ENCODE measurements at places on chromosomes 16 and 17.
A peak's percentile ranks its signal among the peaks of the same experiment; 100 is the strongest.

DNA sequence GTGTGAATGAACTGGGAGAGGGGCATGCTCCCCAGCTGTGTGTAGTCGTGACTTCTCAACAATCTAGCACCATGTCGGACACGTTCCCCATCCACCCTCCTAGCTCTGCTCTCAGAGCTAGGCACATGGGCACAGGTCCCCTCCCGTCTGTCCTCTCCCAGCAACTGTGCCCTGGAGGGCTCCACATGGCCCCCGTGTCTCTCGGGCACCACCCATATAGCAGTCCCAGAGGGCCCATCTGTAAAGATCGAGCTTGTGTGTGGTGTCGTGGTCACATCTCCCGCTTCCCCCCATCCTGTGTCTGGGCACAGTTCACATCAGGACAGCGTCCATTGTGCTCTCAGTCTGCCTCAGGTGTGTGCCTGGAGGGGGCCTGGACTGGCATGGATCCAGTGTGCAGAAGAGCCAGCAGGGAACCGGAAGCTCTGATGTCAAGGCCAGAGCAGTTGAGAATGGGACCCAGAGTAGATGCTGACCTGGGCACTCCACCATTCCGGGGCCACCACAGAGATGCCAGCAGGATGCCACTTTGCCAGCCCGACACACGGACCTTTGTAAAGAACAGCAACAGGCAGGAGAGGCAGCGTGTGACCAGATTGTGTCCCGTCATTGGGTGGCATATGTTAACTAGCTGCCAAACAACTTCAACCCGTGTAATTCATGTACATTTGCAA is 55.7 kb downstream of the MARF1 start:
- H3K36me3 ChIP-seq, result no peaks in the 10 kb centered on the region
- no peak overlapping the region for H3K27ac ChIP-seq
- no peak for DNase-seq

DNA sequence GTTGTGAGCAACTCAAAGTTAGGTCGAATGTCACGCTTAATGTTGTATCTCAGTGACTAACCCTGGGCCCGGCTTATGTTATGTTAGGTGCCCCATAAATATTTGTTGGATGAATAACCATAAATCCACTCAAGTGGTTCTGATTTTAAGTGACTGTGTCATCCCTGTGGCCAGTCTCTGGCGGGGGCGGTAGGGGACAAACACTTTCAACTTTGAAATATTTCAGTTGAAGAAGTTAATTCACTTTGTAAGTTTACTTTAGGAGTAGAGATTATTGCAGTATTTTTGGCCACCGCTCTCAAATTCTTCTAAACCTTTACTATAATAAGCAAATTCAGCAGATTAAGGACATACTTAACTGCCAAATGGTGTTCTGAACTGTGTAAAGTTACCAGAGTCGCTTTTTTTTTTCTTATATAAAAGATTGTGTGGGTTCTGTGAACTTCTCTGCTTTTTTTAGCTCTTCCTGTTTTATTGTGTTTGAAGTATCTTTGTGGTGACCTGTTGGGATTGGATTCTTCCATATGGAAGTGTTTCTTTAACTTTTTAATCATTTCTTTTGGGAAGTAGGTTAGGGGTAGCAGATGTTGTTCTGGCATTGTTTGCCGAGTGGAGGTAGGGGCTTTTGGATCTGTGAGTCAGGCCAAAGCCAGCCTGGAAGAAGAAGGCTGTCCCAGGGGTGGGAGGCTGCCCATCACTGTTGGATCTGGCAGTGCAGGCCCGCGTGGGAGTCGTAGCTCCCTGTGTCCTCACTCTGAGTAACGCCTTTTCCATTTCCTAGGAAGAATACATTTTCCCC is 61.4 kb upstream of the TBX2 start:
- no peak overlapping the region for H3K27ac ChIP-seq
- DNase-seq, result no peak
- no peaks in the 10 kb centered on the region for H3K36me3 ChIP-seq
- no peak overlapping the region for H3K4me3 ChIP-seq
- peaks cover 8% of the 10 kb centered on the region for H3K27me3 ChIP-seq

GRCh38 chr16:75854152-75854551 is 127.9 kb upstream of the CPHXL start:
- no peak overlapping the region for H3K27ac ChIP-seq
- no peak overlapping the region for H3K4me3 ChIP-seq
- no peaks in the 10 kb centered on the region for H3K4me1 ChIP-seq

GRCh38 chr17:75152922-75153779 is 1.2 kb downstream of the JPT1 start:
- no peaks in the 10 kb centered on the region for H3K36me3 ChIP-seq
- H3K27me3 ChIP-seq, result no peaks in the 10 kb centered on the region
- no peak overlapping the region for H3K27ac ChIP-seq
- peaks cover 16% of the 10 kb centered on the region for H3K4me1 ChIP-seq
- peak; percentile 21 for DNase-seq

DNA sequence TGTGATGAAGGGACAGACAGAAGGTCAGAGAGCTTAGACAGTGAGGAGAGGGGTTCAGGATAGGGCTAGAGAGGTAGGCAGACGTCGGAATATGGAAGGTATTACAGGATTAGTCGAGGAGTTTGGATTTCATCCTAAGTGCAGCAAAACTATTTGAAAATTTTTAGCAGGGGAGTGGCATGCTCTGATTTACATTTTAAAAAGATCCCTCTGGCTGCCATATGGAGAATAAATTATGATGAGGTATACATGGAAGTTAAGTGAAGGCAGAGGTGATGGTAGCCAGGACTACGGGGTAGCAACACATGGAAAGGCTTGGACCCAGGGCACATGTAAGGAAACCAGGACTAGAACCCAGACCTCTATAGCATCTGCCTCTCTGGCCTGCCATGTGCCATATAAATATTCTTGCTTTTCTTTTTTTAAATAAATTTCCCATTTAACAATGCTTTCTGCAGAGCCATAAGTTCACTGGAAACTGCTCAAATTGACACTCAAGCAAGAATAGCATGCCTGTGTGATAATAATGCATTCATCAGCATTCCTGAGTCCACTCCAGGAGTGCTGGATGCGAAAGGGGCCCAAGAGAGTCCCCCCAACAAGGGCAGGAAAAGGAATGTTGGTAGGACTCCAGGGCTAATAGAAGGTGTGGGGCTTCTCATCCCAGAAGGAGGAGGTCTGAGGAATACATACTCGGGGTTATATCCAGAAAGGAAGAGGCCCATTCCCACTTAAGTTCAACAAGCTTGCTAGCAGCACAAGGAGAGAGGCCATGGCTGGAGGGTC is 78.2 kb downstream of the HLF start:
- H3K36me3 ChIP-seq, result no peaks in the 10 kb centered on the region
- no peak for DNase-seq
- no peaks in the 10 kb centered on the region for H3K27me3 ChIP-seq

DNA sequence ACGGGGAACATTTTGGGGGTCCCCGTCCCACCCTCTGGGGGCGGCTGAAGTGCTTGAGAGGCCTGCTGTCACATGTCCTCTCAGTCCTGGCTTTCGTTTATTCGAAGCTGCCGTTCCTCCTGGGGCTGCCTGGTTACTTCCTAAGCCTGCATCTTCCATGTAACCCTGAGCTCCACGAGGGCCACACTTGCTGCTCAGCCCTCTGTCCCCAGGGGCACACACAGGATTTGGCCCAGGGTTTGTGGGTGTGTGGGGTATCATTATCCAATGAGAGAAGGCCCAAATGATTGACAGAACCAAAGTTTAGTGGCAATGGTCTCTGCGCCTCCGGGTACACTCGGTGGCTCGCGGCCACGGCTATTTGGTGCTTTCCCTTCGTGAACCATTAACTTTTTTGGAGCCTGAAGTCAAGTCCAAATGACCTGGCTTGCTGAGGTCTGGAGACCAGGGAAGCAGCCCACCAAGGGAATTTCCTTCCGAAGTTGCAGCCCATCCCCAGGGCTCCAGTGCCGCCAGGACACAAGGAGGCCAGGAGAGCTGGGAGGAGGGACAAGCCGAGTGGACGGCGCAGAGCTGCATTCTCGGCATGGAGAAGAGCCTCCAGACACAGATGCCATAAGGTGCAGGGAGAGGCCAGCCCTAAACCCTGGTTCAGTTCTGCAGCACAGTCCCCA is 131.4 kb upstream of the FOXF1 start:
- H3K4me1 ChIP-seq, result no peaks in the 10 kb centered on the region
- no peak for DNase-seq
- no peaks in the 10 kb centered on the region for H3K36me3 ChIP-seq
